Nucleus accumbens (tissue), 56 donors: ENCODE measurements at places on chromosomes 11 and 22.

DNA sequence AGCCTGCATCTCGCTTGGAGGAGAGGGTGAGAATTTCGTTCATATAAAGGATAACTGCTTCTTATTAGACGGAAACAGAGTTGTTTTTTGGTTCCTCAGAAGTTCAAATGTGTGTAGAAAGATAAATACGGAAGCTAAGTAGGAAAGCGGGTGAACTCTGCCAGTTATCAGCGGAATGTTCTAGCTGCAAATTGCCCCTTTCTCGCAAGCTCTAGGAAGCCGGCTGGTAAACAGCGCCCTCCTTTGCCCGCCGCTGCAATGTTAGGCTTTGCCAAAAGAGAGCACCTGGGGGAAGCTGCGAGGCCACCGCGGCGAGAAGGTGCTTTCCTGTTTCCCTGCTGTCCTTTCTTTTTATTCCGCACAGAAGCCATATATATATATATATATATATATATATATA, 67.0 kb downstream of the IGLL5 start:
- DNase-seq = no peak

GRCh38 chr11:96062134-96062533, 138.2 kb upstream of the MTMR2 start:
- no peak for DNase-seq

DNA sequence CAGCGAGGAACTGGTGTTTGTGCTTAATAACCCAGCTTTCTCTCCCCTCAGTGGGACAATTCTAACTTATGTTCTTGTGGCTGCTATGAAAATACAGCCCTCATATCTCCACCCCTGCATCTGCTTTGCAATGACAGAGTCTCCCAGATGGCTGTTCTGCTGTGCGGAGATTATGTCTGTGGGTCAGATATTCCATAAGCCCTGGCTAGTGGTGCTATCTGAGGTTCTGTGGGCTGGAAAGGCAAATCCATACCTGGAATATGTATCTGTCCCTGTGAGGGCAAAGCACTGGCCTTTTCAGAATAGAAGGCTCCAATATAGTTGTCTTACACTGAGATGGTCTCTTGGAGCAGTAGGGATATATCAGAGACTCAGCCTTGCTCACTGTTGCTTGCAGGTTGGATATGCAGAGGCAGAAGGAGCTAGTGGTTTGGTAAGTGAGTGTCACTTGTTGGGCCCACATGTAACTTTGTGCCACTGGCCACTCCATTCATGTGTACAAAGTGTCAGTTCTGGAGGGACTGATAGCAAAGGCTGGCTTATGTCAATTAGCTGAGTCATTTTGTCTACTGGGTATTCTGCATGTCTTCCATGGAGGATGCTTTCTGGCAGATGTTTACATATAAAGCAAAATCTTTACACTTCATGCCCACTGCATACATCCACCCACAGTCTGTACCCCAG, 246.6 kb downstream of the FAM76B start:
- DNase-seq = no peak

DNA sequence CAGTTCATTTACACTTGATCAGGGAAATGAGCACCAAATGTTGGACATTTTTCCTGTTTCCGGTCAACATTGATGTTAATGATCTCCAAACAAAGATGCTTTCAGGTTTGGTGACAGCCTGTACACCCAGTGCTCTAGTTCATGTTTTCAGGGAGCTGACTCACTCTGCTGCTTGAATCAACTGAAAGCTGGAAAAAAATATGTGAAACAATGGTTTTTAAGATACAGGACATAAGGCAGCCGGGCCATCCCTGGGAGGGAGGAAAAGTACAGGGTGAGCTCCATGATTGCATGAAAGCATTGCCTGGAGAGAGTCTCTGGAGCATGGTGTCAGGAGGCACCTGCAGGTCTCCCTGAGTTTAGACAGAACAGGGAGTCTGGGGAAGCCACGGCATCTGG, 259.6 kb downstream of the TBC1D22A start:
- DNase-seq = no peak

GRCh38 chr11:19769820-19770219, 57.2 kb downstream of the NAV2 start:
- no peak for DNase-seq

DNA sequence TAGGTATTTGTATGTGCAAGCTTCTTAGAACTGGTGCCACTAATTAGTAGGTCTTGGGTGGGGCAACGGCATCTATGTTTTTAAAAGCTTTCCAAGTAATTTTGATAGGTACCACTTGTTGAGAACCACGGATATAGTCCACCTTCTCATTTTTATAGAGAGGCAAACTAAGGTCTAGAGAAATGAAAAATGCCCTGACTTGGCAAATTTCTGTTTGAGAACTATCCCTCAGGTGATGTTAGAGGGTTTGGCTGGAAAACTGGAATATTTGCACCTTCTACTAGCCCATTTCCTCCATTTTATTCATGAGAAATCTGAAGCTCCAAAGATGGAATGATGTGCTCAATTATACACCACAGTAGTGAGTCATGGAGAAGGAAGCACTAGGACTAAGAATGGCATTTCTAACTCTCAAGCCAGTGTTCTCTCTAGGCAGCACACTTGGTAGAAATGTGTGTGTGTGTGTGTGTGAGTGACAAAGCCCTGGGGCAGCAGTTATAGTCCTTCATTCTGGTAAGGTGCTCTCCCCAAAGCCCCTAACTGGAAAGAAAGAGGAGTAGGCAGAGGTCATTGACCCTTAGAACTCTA, 1.8 kb upstream of the TMEM86A start:
- DNase-seq = no peak

- no peak for DNase-seq
Observed at GRCh38 chr11:96388891-96389719, 607 bp downstream of the CCDC82 start.

GRCh38 chr11:85867751-85868150, 12.6 kb downstream of the CCDC83 start:
- no peak for DNase-seq

GRCh38 chr11:84924154-84924692, 702.9 kb downstream of the DLG2 start:
- no peak for DNase-seq

DNA sequence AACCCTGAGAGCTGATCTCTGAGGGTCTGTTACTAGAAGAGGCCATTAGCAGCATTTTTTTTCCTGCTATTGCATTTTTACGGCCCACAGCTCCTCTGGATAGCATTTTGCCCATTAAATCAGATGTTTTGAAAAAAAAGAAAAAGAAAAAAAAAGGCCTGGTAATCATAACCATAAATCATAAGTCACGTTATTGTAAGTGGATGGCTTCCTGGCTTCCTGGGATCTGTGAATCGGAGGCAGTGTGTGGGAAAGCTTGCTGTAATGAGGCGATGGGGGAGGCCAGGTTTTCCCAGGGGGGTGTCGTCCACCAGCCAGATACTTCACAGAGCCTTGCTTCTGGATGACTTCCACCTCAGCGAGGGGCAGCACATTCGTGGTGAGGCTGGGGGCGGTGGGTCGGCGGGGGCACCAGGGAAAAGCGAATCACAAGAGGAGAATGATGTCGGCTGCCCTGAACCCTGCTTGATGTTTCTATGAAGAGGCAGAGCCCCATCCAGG, 106.5 kb upstream of the SYT13 start:
- DNase-seq = no peak
